ENCODE measurements at places on chromosomes 1 and 21.

- DNase-seq: no peak
These were observed 49.9 kb downstream of the SLC9A1 start for GRCh38 chr1:27105018-27105417.

DNA sequence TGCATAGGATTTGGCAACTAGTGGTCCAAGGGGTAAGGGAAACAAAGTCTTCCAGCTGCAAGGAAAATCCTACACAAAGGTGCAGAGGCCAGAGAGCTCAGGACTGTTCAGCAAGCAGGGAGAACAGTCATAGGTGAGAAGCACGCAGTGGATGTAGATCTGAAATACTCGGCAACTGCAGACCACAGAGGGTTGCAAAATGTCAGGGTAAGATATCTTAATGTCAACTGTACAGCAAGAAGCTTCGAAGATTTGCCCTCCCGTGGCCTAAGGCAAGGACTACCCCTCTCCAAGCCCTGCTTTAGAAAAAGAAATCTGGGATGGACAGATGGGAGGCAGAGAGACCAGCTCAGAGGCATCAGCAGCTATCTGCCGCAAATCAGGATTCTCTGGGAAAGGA lies 153.4 kb upstream of the IRF2BP2 start:
- DNase-seq: no peak

- peak; percentile 63 for DNase-seq
These were observed 65.8 kb upstream of the PRKACB start for GRCh38 chr1:84078108-84078841.

DNA sequence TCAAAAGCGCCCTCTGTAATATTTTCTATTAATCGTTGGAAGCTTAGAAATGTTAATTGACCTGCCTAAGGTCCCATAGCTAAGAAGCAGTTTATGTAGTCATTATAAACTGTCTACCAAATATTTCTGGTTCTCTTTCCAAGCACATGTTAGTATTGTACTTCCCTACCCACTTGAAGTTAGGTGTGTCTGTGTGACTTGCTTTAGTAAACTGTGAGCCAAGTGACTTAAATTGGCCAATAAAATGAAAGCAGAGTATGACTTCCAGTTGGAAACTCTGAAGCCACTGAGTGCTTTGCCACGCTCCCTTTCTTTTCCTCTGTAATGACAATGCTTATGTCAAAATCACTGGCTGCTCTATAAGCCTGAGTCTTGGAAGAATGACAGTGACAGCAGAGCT lies 20.6 kb upstream of the ADAMTS1 start:
- no peak for DNase-seq

DNA sequence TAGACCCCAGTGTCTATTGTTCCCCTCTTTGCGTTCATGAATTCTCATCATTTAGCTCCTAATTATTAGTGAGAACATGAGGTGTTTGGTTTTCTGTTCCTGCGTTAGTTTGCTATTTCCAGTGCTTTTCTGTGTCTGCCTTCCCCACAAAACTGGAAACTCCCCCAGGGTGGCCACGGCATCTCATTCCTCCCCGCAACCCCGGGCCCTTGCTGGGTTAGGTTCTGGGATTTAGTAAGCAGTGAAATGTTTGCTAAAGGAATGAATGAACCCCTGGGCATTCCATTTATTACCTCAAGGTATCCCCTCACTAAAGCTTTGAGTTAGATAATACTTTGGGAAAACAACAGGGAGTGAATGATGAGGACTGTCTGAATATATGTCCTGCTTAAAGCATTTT lies 142.9 kb downstream of the GLUL start:
- DNase-seq: no peak

DNA sequence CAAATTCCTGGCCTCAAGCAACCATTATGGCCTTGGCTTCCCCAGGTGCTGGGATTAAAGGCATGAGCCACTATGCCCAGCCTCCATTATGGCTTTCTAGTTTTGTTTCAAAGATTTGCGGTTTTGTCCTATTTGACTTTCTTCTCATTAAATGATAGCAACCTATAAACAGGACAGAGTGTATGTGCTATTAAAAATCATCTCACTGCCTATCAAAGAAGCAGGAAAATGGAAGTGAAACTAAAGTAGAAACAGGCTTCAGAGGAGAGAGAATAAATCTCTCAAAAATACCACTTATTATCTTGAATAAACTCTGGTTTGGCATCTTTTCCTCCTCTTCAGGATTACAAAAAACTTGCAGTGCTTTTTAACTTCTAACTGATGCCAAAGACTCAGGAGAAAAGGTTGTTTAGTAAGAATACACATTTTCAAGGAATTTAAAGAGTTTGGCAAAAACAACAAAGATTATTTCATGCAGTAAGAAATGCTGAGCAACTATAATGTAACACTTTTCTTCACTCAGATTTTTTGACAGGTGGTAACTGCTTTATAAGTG lies 28.7 kb downstream of the ACBD3 start:
- peak; percentile 11 for DNase-seq

- peak; percentile 98 for DNase-seq
These were observed 4.8 kb downstream of the ENO1 start for GRCh38 chr1:8873506-8874229.

GRCh38 chr1:185478877-185479276 lies 161.8 kb upstream of the IVNS1ABP start:
- DNase-seq: no peak

- peak; percentile 75 for DNase-seq
These were observed 26.1 kb downstream of the ETS2 start for GRCh38 chr21:38831526-38832467.

DNA sequence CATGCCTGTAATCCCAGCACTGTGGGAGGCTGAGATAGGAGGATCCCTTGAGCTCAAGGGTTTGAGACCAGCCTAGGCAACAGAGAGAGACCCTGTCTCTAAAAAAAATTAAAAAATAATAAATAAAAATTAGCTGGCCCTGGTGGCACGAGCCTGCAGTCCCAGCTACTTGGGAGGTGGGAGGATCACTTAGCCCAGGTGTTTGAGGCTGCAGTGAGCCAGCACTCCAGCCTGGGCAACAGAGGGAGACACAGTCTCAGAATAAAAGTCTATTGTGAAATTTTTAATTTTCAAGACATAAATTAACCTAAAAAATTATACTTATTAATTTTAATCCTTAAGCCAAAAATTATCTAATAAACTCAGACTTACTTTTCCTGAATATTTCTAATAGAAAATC lies 131.2 kb upstream of the ZNHIT6 start:
- no peak for DNase-seq

GRCh38 chr1:213676736-213677135 lies 311.0 kb upstream of the PROX1 start:
- DNase-seq: no peak

DNA sequence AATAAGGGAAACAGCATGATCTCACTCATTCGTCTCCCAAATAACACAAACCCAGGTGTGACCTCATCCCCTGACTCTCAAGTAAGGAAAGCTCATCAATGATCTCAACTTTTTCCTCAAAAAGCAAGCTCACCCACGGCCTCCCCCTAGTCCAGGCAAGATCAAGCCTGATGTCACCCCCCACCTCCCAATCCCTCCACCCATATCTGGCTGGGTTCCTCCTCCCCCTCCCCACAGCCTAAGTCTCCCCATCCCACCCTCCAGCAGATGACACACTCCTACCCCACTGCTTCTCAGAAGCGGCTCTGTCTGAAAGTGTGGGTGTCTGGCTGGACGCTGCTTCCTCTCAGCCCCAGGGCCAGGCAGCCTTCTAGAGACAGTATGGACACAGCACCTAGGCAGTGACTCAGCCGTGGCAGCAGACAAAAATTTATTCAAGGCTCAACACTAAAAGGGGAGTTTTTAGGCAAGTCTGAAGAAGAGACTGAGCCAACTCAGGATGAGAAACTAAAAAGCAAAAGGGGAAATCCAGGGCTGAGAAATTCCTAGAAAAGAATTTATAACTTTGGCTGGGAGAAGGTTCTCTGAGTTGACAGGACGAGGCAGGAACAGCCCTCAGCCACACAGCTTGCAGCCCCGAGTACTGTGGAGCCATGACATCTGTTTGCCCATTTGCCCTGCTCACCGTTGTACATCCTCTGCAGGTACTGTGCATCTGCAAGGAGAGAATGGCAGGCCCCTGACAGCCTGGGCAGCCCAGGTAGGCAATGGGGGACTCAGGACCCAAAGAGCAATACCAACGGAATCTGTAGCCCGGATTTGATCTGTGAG lies 81.6 kb upstream of the LRRC8D start:
- peak; percentile 63 for DNase-seq

GRCh38 chr1:31010086-31010989 lies 55.2 kb downstream of the PUM1 start:
- DNase-seq: peak; percentile 43

- DNase-seq: no peak
These were observed 114.7 kb upstream of the NGF start for GRCh38 chr1:115452600-115453329.

DNA sequence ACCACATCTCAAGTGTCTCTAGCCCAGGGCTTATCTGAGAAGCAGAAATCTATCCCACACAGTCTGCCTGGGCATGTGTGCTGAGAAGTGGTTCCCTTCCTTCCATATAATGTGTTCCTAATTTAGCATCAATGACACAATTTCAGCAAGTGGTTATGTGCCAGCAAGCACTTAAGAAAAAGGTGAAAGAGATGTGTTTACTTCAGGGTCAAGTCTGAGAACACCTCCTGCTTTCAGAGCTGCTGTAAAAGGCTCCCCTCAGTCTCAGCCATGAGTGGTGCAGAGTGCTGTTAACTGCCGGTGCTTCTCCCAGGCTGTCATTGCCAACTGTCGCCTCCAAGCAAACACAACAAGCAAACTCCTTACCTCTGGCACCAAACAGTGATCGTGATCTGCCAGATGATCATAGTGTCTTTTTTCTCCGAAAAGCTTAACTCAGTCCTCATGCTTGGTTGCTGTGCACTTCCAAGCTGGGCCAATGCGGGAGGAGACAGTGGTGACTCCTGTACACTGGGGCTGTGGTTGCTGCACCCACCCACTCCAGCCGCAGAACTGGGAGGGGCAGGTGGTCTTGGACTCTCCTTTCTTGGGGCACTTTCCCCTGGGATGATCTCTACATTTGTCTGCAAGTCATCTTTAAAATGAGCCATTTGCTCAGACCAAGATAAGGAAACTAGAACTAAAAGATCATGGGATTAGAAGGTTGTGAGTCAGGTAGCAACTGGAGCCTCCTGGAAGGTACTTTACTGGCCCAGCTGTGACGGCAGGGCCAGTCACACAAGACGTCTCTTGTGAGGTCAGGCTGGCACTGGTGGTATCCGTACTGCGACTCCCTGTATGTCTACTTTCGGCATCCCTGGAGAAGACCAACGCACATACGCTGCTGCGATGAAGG lies 32.4 kb downstream of the ATP1A1 start:
- no peak for DNase-seq

DNA sequence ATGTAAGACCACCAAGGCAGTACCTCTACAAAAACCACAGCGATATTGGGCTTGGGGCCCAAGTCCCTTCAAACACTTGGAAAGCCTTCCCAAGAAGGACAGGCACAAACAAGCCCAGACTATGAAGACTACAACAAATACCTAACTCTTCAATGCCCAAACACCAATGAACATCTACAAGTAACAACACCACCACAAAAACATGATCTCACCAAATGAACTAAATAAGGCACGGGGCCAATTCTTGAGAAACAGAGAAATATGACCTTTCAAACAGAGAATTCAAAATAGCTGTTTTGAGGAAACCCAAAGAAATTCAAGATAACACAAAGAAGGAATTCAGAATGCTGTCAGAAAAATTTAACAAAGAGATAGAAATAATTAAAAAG lies 86.8 kb downstream of the COL24A1 start:
- peak; percentile 51 for DNase-seq

DNA sequence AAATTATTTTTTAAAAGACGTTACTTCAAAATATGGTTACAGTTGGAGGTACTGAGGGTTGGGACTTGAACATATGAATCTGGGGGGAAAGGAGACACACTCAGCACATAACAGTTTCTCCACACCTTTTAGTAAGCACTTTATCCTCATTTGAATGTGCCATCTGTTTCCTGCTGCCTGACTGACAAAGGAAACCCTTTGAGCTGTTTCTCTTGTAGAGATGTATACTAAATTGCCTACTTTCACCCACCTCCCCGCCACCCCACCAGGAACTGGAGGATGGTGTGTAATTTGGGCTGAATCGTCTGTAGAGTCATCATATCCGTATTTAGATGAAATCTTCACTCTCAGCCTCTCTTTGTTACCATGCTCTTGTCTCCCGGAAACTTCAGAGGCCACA lies 108.1 kb downstream of the KAZN start:
- no peak for DNase-seq

GRCh38 chr1:227330279-227331076 lies 12.2 kb upstream of the CDC42BPA start:
- DNase-seq: peak; percentile 85

DNA sequence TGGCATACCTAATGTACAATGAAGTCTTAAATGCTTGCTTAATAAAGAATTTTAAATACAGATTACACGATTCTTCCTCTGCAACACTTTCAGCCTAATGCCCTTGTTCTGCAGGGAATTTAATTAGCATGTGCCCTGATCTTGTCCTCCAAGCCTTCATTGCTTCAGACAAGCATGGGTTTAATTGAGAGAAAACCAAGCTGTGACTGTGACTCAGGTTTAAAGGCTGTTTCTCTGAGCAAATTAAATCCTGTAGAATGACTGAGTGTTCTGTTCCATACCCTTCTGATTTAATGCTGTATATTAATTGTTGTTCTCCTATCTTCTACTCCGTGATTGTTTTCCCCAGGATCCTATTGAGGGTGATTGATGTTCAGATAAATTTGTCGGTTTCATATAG lies 269.0 kb upstream of the PRMT6 start:
- DNase-seq: no peak

DNA sequence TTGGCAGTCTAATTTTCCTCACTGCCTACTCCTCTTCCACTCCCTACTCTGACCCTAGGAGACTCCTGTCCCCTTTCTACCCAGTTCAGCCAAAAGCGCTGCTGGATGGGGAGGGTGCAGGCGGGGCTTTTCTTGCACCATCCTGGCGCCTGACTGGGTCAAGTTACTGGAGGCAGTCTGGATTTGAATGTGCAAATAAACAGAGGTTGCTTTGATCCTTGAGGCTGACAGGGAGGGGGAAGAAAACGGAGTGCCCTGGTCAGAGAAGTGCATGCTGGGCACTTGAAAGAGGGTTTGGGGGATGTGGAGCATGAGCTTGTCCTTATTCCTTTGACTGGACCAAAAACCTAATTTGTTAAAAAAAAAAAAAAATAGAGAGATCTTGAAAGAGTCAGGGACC lies 76.8 kb upstream of the SOX13 start:
- peak; percentile 50 for DNase-seq

DNA sequence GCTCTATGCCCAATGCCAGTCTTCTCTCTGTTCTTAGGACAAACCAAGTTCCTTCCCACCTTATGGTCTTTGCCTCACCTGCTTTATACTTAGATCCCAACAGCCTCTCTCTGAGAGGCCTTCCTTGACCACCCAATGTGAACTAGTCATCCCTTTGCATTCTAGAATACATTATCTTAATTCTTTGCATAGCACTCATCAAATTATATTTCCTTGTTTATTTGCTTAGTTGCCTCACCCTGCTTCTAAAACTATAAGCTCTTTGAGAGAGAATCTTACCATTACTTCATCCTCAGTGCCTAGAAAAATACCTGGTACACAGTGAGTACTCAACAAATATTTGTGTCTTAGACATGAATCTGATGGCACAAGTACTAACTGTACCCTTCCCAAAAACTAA lies 8.0 kb downstream of the PIGP start:
- no peak for DNase-seq

All from astrocyte of the hippocampus (primary cell).